ENCODE measurements at places on chromosomes 1 and 21.
A peak's percentile ranks its signal among the peaks of the same experiment; 100 is the strongest.

GRCh38 chr1:51534447-51534846 is 15.4 kb upstream of the EPS15 start:
- no peak for DNase-seq

- DNase-seq: no peak
Observed at GRCh38 chr21:32131960-32132359, 146.9 kb downstream of the MIS18A start.

DNA sequence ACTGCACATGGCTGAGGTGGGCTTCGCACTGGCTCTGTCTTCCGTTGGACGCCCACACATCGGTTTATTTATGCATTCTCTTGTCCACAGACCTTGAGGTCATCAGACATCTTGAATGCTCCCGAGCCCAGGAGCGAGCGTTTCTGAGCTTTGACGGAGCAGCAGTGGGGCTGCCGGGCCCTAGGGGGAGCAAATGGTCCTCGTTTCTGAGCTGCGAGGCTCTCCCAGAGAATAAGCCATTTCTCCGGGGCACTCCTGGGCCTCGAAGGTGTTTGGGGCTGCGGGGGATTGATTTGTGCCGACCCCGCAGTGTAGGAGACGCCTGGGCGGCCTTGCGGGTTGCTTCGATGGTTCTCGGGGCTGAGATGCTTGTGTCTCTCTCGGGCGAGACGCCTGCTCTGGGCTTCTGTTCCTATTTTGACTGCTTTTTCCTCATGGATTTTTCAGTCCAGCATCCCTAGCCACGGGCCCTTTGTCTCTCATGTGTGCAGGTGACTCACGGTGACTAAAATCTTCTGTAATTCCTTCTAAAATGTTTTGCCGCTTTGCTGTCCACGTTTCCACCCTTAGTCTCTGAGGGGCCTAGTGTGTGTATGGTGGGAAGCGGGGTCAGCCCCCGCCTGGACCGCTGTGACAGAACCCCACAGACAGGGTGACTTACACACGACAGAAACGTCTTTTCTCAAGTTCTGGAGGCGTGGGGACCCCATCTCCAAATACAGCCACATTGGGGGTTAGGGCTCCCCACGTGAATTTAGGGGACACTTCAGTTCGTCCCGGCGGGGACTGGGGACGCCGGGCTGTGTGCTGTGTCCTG is 62.1 kb downstream of the FAAP20 start:
- peak; percentile 25 for DNase-seq

DNA sequence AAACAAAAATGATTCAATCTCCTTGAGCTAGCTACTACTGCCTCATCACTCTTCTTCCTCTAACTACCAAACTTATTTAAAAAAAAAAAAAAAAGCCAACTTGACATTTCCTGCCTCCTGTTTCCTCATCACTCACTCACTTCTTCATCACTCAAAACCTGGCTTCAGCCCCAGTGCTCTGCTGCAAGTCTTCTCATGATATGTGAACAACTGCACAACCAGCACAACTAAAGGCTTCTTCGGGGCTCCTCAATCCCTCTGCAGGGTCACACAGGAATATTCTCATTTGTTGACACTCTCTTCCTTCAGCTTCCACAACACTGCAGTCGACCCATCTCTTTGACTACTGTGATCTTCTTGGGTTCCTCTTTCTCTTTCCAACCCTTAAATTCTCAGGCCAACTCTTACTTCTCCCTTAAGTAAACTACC is 7.6 kb downstream of the MTF1 start:
- DNase-seq: no peak

GRCh38 chr1:220967911-220968310 is 88.7 kb downstream of the HLX start:
- DNase-seq: no peak

DNA sequence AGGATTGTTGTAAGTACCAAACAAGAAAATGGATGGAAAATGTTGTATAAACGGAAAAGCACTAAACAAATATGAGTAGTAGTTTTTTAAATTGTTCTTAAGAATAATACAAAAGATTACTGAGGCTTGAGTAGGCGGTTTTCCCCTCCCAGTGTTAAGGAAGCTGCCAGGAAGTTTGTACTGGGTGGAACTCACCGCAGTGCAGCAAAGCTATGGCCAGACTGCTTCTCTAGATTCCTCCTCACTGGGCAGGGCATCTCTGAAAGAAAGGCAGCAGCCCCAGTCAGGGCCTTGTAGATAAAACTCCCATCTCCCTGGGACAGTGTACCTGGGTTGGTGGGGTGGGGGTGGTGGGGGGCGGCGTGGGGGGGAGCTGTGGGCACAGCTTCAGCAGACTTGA is 58.7 kb downstream of the XCL2 start:
- no peak for DNase-seq

All from NCI-H1105 (cell line).